Midbrain (tissue), 1 donor: ENCODE measurements at places on chromosomes 13 and 19.

GRCh38 chr13:22276616-22277015, 605.7 kb downstream of the FGF9 start:
- no peak for DNase-seq

DNA sequence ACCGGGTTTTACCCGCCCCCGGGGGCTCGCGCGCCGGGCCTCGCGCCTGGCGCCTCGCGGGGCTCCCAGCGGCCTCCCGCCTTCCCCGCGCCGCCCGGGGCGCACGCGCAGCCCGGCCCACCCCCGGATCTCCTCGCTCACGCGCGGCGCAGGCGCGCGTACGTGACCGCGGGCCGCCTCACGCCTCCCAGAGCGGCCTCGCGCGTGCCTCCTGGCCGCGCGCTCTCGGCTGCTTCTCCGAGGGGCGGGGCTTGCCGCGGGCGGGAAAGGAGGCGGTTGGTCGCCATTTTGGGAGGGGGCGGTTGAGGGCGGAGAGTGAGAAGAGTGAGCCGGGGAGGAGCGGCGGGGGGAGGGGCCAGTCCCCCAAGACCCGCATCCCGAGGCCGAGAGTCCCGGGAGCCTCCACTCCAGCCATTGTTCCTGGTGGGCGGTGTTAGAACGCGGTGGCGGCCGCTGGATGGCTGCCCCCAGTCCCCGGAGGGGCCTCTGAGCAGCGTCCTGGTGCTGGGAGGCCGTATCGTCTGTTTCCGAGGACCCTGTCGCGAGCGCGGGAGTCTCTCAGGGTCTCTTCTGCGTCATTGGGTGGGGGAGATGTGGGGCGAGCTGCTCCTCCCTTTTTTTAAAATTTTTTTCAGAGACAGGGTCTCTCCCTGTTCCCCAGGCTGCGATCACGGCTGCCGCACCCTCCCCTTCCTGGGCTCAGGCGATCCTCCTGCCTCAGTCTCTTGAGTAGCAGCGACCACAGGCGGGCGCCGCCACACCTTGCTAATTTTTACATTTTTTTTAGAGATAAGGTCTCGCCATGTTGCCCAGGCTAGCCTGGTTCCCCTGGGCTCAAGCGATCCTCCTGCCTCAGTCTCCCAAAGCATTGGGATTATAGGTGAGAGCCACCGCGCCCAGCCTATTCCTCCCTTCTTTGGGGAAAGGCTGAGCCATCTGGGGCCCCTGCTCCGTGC, at the start of gene ZNF541:
TSS of gene ZNF541 (minus strand) at position 78 of the 956 bp plus-strand sequence. CDS start 17,292 bp downstream, outside the sequence.
- peak; percentile 22 for DNase-seq

GRCh38 chr19:10432736-10433130, 12.4 kb downstream of the PDE4A start:
- DNase-seq = no peak

DNA sequence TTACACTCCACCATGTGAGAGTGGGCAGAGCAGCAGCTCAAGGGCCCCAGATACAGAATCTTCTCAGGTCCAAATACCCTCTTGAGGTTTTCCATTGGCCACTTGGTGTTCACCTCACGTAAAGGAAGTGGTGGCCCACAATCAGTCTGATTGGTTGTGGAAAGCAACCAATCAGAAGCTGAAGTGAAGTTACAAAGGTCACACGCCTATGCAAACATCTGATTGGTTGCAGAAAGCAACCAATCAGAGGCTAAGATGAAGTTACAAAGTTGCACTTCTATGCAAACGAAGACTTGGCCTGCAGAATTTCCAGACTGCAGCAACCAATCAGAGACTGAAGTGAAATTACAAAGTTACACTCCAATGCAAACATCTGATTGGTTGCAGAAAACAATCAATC, 14.3 kb upstream of the TM9SF2 start:
- no peak for DNase-seq

DNA sequence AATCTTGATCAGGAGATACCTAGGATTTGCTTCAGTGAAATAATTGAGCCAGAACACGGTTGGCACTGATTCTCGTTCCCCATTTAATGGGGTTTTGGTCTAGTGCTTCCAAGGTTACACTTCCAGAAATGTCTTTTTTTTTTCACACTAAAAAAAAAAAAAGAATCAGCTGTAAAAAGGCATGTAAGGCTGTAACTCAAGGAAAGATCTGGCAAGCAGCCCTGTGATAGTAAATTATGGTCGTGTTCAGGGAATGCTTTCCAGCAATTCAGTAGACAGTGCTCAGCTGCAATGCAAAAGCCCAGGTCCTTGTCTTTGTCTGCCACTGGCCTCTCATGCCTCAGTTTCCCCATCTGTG, 27.2 kb upstream of the NDUFS7 start:
- no peak for DNase-seq

DNA sequence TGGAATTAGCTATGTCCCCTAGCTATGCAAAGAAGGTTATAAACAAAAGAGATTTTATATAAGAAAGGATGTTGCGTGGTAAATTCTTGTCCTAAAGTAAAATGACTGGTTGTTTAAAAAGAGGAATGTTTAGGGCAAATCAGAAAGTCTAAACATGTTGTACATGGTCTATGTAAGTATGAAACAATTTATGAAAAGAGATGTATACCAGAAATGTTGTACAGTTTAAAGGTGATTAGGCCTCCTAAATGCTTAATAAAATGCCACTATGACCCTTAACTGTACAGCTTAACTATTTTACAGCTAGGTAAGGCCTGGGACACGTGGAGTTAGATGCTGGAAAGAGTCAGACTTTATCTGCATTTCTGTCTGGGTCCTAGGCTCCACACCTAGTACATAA, 775.9 kb upstream of the KLHL1 start:
- no peak for DNase-seq

DNA sequence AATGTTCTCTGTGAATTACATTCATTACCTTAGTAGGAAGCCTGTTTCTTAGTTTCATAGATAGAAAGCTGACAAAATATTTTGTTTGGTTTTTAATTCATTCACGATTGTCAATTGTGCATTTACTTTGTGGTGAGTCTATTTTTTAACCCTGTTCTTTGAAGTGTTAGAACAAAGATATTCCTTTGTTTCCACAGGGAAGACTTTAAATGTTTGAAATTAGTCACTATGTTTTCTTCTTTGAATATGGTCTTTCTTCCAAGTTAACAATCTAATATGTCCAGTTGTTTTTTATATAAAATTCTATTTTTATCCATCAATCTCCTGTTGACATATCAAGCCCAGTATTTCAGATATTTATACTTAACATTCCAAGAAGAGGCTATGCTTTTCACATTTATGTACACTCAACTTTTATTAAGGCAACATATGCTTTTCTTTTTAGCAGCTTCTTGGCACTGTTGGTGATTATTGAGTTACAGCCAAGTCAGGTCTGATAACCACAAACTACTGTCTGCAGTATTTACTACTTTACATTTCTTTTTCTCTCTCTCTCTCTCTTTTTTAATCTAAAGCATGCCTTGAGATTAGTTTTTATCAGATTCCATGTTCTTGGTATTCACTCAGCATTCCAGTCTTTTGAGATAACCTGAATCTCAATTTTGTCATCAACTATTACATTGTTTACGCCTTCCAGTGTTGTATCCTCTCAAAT, 812.8 kb upstream of the SLC10A2 start:
- DNase-seq = no peak

DNA sequence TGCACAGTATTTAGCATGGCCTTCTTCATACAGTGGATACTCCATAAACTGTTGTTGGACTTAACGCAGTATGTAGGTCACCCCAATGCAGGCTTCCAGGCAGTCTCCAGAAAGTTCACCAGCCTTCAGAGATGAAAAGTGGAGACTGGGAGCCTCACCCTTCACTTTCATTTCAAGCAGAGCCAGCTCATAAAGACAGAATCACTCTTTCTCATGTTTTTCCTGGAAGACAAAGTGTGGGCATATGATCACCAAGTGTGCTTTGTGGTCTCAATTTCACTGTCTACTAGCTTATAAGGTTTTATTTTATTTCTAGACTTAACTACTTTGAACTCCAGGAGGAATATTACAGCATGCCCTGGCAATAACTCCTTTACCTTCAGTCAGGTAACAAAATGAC, 26.3 kb upstream of the TNFSF11 start:
- no peak for DNase-seq

DNA sequence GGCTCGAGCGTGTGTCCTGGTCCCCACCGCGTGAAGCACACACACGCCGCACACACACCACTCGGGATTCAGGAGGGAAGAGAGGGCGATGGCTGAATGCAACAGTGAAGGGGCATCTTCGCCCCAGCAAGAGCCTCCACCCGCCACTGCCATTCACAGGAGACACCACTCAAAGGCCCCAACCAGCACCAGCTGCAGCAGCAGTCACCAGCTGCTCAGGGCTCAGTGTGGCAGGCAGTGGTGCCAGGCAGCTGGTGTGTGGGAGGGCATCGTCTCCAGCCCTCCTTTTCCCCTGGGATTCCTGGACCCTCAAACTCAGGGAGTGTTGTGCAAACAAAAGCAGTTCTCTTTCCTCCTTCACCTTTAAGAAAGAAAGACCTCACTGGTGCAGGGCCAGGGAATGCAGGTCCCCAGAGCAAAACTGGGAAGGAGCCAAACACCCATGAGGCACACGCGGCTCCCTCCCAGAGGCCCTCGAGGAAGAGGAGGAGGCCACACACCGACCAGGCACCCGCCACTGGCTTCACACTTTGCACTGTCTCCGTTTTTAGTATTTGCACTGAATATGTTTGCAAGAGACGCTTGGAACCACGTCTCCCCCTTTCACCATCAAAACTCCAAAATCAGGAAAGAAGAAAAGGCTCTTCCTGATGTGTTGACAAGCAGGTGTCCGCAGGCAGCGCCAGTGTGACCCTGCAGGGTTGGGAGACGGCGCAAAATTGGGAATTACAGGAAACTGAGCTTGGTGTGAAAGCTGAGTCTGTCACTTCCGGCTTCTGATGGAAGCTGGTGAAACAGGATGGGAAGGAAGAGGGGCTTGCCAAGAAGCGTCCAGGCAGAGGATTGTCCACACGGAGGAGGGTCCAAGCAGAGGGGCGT, 26.4 kb upstream of the F7 start:
- DNase-seq = peak; percentile 36

DNA sequence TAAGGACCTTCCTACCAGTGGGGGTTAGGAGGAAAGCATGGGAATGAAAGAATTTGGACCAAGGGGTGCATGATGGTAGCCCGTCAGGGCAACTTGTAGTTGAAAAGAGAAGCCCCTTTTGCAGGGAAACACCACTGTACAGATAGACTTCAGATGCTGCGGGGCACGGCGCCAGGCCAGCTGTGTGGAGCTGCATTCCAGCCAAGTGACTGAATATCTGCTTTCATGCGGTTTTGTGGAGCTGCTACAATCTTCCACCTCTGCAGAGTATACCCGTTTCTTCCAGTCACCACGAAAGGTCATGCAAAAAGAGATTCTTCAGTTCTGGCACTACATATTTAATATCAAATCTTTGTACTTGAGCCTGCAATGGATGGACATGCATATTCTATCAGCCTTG, 104.7 kb downstream of the RGCC start:
- peak; percentile 93 for DNase-seq

DNA sequence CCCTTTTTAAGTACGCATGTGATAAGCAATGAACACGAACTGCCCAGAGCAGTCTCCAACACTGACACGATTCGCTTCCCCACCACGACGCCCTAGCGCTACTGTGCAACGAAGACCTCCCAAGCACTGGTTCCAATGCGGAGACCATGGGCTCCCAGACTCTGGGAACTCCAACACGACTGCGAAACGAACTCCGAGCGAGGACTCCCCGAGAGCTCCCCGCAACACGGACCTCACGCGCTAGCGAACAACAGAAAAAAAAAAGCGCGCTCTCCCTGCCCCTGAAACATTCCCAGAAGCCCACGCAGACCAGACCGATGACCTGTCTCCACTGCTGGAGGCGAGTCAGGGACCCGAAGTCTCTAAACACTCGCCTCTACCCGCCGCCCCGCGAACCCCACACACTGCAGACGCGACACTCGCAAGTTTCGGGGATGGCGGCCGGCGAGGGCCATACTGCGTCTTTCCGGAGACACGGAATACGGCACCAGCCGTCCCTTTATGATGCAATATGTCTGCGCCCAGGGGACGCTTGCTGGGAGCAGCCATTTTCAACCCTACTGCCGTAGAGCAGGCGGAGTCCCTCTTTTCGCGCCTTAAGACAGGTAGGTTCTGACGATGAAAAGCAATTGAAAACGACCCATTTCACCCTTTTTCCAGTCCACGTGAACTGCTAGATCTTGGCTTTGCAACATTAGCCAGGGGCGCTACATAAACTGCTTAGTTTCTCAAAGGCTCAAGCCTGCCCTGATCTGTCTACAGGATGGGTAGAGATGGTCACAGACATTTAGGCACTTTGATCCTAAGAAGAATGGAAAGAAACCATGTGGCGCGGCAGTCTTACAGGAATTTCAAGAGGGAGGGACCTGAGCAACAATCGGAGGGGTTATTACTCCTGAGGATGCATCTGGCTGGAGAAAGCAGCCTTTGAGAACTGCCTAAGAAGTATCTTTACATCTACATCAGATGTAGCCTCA, at the start of gene ZNF577:
TSS of gene ZNF577 (minus strand) at position 430 of the 977 bp plus-strand sequence. CDS start 7,569 bp downstream, outside the sequence.
- DNase-seq = peak; percentile 85

- no peak for DNase-seq
These were observed 18.6 kb downstream of the ZNF575 start for GRCh38 chr19:43551399-43552197.

GRCh38 chr13:41588899-41589298, 131.5 kb downstream of the RGCC start:
- no peak for DNase-seq

DNA sequence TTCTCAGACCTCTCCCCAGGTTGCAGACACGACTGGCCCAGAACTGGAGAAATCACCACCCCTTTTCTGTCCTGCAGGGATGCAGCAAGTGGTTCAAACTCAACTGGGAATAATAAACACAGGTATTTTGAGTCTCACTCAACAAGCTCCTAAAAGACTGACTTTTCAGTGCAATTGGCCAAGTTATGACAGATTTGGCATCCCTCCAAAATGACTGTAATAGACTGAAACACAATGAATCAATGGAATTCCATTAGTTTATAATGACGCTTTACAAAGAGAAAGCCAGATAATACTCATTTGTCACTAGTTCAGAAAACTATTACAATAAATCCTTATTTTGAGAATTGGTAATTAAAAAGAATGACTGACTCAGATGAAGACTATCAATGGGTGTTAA, 38.1 kb downstream of the MIPEP start:
- DNase-seq = no peak

DNA sequence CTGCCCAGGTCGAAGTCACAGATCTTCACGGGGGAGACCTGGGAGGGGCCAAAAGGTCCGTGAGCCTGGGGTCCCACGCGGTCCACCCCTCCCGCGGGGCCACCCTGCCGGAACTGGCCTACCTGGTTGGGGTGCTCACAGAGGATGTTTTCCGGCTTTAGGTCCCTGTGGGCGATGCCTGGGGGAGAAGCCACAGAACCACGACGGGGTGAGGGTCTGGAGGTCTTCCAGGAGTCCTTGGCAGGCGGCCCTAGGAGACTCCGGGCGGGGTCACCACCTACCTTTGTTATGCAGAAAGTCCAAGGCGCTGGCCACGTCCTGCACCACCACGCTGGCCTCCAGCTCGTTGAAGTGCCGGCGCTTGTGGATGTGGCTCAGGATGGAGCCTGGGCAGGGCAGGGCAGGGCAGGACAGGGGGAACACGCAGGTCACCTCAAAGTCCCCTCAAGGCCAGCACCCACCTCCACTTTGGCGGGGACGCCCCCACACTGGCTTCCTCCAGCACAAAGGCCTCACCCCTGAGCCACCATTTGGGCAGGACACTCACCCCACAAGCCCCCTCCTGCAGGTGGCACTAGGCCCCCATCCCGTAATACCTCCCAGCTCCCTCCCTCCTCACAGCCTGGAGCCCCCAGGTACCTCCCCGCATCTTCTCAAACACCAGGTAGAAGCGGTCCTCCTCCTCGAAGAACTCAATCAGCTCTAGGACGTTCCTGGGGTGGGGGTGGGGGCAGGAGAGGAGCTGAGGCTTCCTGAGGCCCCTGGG, 8.4 kb downstream of the MKNK2 start:
- DNase-seq = no peak

GRCh38 chr13:99442273-99442895, 58.9 kb upstream of the TM9SF2 start:
- peak; percentile 40 for DNase-seq
